ENCODE measurements at places on chromosomes 16 and 17.

- no peak for DNase-seq
Measured at GRCh38 chr16:14965328-14965727, 9.5 kb upstream of the PDXDC1 start.

DNA sequence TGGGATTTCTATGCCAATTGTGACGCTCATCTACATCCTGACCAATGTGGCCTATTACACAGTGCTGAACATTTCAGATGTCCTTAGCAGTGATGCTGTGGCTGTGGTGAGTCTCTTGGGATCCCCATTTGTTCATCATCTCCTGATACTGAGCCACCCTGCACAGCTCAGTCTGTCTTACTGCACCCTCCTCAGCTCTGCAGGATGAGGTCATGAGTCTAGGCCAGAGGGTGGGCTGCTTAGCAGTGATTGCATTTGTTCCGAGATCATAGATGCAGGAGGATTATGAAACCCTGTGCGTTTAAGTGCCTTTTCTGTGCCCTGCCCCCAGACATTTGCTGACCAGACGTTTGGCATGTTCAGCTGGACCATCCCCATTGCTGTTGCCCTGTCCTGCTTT, 19.5 kb downstream of the SLC7A6OS start:
- DNase-seq: no peak

- DNase-seq: no peak
Measured at GRCh38 chr16:84753412-84754326, 53.9 kb downstream of the USP10 start.

GRCh38 chr17:35011671-35012216, 31.4 kb downstream of the LIG3 start:
- no peak for DNase-seq

All from activated naive CD4-positive, alpha-beta T cell treated with anti-CD3 and anti-CD28 coated beads, Interleukin-2, amount 50 U/mL, for 72 hours (primary cell).